AG04449 (cell line): ENCODE measurements at places on chromosomes 16 and 17.

GRCh38 chr17:39063681-39064069 is 87.8 kb downstream of the PLXDC1 start:
- DNase-seq, result no peak

DNA sequence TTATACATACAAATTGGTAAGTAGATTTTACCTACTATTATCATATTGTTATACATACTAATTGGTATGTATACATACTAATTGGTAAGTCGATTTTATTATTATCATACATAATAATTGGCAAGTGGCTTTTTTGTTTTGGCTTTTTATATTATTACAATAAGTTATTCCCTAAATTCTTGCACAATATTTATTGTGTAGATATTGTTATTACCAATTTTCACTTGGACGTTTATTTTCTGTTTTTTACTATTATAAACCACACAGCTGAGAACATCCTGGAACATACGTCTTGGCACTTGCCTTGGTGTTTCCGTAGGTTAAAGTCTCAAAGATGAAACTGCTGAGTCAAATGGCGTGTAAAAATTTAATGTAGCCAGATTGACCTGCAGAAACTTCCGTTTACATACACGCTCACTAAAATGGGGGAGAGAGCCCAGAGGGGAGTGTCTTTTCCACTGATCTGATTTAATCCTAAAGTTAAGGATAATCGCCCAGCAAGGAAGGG is 18.9 kb downstream of the GNGT2 start:
- no peak for DNase-seq

DNA sequence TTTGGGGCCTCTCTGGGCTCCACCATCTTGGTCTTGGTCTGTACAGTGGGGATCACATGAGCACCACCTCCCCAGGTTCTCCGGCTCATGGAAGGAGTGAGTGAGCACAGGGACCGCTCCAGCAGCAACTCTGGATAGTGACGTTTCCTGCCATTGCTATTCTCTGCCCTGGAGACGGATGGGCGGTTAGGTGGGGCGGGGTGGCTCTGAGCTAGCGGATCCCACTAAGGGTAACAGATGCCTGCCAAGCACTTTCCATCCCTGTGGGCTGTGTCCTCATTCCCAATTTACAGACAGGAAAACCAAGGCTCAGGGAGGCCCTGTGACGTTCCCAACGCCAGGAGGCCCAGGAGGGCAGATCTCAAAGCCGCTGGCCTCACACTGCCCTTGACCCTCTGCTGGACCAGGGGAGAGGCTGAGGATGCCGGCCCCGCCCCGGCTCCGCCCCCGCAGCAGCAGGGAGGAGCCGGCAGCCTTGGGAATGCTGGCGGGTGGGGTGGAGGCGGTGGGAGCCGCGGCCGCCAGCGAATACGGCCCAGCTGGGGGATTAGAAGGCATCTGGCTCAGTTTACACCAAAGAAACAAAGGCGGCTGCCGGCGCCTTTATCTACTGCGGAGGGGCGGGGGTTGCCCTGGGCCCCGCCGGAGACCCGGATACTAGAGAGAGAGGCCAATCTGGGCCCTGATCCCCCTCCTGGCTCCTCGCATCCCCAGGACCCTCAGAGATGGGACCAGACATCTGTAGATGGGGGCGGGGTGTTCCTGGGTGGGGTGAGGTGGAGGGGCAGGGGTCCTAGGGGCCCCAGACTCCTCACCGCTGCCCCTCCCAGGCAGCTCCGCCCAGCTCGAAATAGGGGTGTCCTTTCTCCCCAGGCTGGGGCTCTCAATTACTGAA is 122.3 kb upstream of the CIBAR2 start:
- DNase-seq, result no peak

DNA sequence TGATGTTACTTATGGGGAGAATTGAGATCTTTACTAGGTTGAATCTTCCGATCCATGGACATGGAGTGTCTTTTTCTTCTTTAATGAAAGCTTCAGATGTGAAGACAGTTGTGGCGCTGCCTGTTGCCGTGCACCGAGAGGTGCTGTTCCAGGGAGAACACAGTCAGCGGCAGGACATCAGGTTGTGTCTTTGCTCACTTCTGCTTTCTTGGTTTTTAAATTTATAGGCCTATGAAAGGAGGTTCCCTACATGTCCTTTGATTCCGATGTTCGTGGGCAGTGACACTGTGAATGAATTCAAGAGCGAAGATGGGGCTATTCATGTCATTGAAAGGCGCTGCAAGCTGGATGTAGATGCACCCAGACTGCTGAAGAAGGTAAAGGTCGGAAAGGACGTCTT is 49.8 kb downstream of the SEC14L1 start:
- no peak for DNase-seq

GRCh38 chr16:58222532-58223316 is 24.8 kb upstream of the CSNK2A2 start:
- DNase-seq, result no peak

DNA sequence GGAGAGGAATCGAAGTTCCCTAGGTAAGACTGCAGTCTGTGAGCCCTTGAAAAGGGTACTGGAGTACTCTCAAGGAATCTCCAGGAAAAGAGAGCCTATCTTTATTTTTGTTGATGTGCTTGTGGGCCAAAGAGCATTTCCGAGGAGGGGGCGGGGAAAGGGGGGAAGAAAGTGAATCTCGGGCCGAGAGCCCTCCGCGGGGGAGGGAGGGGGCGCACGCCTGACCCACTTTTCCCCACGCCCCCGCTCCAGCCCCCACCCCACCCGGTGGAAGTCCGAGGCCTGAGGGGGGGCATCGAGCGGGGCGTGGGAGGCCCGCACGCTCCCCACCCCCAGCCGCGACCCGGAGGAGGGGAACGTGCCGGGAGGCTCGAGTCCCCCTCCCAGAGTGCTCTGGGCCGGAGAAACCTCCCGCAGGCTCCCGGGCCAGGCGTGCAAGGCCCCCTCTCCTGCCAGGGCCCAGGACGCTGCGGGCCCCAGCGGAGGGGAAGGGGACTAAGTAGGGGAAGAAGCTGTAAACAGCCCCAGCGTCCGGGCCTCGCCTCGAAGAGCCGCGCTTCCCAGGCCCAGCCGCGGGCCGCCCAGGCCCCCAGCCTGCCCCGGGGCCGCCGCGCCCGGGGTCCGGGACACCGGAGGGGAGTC is 444 bp downstream of the HELZ start:
- no peak for DNase-seq
